ENCODE measurements at places on chromosomes 11 and 22.

- no peak for DNase-seq
Observed at GRCh38 chr11:67507242-67507863, 609 bp downstream of the CDK2AP2 start.

DNA sequence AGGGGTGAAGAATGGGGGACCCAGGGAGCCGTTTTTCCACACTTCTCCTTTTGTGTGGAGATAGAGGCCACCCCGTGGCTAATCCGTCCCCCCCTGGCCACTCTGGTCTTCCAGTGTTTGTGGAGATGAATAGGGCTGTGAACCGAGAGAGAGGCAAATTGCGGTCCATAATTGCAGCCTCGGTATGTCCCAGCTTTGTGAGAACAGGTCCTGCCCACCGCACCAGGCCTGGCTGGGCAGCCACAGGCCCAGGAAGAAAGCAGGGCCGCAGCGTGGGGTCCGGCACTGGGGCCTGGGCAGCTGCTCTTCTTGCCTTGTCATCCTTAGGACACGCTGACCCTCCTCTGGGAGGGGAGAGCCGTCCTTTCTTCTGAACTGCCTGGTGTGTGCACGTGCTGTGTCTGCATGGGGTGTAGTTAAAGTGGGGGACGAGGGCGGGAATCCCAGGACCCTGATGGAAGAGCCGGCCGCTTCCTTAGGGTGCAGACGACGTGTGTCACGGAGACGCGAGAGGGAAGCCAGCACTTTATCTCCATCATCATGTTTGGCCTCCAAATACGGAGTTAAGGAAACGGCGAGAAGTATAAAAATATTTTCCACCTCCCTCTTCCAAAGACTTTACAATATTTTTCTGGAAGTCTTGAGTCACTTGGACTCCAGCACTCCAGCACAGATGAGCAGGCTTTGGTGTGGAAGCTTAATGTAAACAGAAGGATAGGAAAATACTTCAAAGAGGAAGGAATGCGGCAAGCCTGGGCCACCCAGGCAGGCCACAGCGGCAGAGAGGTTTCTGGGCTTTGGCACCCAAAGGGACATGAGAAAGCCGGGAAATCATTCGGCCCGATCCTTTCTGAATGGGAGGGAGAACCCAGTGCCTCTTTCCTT, 1248.4 kb downstream of the BRD1 start:
- no peak for DNase-seq

DNA sequence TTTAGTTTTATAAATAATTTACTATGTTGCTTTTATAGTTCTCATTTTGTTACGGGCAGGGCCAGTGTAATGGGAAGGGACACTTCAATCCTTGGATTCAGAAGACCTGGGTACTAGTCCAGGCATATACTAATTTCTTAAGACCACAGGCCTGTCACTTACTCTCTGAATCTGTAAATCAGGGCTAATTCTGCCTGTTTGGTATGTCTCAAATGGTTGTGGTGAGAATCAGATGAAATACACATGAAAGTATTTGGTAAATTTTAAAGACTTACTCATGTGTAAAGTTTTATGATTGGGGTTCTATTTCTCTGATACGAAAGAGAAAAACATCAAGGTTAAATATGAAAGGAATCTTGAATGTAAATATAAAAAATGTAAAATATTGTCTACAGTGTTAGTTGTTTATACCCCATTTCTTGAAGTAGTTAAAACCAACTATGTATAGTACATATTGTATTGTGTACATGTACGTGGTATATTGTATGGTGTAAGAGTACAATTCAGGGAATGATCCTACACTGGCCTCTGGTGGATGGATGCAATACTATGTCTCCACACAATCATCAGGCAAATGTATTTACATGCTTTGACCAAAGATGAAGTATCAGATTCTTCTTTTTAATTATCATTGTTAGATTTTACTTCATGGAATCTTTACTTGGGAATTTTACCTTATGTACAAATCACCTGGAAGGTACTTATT, 24.5 kb upstream of the RAG2 start:
- DNase-seq: no peak

DNA sequence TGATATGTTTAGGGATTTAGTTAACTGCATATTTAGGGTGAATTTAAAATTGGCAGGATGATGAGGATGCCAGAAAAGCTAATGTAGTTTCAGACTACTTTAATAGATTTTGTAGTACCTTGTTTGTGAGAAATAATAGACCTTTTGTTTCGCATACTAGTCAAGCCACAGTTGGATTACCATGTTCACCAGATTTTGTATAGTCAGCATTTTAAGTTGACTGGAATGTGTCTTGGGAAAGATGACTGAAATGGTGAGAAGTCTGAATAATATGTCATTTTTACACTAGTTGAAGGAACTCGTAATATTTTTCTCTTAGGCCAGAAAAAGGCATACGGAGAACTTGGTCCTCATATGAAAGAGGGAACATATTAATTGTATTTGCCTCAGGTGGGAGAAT, 23.4 kb downstream of the ATM start:
- DNase-seq: no peak

GRCh38 chr11:66604155-66604554, 11.2 kb downstream of the CCS start:
- no peak for DNase-seq

DNA sequence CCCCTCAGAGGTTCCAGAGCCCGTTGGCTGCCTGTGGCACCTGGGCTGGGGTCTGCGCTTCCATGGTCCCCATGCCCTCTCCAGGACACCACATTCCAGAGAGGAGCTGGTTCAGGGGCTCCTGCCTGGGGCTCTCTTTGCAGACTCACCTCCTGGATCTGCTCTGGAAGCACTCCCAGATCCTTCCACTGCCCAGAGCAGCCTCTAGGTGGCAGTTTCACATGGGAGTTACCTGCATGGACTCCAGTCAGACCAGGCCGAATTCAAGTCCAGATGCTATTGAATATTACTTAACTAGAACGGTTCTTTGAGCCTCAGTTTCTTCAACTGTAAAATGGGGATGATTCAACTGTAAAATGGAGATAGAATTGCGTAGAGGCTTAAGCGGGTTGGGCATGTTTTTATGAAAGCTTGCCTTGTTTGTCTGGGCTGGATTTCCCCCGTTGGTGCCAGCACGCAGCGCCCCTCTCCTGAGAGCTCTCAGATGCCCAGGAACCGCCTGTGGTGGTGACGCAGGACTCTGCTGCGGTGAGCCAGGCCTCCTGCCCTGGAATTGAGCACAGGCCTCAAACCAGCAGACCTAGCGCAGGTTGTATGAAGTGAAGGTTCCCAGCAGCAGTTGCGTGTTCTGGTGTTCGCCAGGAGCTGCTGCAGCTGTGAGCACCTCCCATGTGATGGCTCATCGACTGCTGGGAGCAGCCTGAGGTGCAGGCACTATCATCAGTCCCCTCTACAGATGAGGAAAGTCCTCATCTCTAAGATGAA, 44.2 kb downstream of the LMO1 start:
- DNase-seq: peak; percentile 22

DNA sequence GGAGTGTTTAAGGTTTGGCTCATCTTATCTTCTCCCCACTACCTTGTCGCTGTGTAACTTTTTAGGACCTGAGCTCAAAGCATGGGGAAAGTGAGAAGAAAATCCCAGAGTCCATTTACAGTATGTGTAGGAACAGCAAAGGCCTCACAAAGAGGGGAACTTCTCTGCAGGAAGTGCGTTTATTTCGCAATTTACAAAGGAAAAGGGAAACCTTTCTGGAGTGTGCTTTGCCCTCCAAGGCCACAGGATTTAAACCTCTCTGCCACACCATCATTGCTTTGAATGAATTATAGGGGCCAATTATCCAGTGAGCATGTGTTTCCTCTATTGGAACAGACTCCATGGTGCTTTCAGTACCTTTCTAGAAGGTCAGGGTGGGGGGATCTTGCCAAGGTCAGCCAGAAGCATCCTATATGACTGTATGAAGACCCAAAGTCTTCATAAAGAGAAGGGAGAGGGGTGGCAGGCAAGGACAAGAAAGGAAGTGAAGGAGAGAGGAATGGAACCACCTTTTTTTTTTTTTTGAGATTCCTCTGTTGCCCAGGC, 68.1 kb upstream of the LMO2 start:
- no peak for DNase-seq

DNA sequence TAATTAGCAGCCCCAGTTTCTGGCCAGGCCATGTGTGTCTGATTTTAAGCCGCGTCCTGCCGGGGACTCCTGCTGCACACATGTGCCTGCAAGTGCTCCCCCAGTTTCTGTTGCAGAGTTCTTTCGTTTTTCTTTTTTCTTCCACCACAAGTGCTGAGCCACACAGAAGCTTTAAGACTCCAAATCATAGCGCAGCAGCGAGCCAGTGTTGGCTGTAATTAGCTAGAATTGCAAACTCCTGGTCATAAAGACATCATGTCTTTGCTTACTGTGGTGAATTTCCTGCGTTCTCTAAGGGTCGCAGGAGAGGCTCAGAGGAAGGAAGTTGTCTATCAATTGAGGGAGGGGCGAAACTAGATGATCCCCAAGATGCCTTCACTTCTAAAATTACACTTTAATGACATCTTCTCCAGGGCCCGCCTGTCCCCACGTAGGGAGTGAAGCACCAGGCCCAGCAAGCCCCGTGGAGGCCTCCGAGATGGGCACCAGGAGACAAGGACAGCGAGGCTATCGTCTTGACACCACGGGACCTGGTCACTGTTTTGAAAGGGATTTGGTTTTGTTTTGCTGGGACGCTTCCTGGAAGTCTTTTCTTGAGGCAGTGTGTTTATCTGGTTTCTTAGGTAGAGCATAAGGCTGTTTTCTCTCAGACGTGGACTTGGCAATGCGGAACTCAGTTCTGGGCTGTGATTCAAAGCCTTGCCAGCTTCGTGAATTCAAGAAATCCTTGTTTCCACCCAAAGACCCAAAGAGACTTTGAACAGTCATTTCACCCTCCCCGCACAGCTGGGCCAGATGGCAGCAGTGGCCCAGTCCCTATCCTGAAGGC, 71.8 kb downstream of the UBASH3B start:
- DNase-seq: no peak

GRCh38 chr11:117511931-117512539, 184.4 kb downstream of the CEP164 start:
- DNase-seq: no peak

DNA sequence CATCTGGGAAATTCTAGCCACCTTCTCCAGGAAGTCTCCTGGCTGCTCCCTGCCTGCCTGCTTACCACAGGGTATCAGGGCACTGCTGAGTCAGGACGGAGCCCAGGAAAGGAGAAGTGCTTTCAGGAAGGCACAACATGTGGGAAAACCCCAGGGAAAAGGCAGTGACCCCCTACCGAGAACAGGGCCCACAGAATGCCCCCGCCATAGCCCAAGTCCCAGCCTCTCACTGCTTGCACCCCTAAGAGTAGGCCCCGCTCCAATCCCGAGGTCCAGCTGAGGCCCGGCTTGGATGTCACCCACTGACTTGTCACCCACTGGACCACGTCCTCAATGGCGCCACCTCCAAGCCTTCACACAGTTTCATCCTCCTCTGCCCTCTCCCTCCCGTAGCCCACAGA, 34.1 kb downstream of the ARAP1 start:
- no peak for DNase-seq

DNA sequence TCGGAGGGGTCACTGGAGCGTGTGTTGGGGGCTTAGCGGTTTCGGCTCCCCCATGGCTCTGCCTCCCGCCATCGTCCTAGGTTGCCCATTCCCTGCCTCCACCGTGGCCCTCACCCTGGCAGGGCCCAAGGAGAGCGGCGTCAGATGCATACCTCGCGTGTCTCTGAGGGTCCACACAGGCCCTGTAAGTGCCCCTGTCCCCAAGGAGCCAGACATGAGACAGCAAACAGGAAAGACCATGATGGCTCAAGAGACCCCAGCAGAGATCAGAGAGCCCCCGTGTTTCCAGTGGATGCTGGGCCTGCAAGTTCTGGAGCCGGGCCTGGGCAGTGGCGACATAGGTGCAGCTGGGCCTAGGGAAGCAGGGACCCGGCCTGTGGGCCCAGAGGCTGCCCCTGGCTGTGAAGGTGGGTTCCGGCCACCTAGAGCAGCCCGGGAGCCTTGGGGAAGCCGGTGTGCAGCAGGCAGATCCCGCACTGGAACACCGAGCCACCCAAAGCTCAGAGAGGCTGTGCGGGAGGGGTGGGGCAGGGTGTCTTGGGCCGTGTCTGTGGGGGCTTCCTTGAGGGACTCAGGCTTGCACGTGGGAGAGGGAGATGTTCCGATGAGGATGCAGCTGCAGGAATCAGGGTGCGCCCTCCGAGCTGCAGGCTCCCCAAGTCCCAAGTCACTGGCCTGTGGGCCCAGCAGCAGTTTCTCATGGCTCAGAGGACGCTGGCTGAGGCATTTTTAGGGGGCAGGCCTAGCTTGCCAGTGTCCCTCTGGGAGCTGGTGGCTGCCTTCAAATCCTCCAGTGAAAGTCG, 126.4 kb downstream of the KCNQ1OT1 start:
- no peak for DNase-seq

- DNase-seq: peak; percentile 69
Observed at GRCh38 chr11:121467965-121468364, 15.2 kb upstream of the SORL1-AS1 start.

DNA sequence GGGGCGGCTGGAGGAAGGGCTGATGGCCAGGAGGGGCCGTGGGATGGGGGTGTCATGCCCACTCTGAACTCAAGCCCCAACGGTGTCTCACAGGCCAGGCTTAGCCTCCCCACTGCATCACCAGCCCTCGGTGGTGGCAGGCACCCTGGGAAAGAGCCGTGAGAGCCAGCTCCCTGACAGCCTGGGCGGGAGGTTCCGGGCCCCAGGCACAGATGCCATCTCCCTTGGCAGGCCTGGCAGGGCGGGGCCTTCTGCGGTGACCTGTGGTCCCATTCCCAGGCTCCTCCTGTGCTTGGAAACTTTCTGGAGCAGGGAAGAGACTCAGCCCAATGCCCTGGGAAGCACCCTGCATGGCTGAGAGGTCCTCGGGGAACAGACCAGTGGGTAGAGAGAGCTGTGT, 4.8 kb downstream of the PHLDA2 start:
- DNase-seq: no peak

GRCh38 chr11:113384551-113384950, 3.0 kb upstream of the ANKK1 start:
- DNase-seq: no peak

DNA sequence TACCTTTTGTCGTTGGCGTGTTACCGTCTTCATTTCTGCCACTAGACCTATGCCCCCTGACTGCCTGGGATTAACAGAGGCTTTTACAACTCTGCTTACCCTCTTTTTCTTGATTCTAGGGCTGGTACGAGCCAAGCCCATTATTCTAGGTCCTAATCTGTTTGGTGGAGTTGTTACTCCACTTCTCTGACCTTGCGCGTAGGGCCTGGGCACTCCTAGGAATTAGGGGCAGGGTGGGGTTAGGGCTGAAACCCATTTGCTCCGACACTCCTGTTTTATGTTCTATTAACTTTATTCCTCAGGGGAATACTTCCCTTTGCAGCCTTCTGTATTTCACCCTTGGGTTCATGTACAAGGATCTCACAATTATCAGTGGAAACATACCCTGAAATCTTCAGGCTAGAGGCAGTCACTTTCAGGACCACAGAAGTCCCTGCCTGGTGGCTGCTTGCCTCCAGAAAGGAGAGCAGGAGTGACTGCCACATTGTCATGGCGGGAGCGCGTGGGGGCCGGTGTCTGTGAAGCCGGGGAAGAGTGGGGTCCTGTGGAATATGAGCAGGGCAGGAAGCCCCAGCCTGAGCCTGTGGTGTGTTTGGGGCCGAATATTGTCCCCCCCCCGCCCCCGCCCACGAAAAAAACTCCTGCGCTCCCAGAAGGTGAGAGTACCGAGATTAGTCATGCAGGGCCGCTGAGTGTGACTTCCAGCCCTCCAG, 731 bp upstream of the SLC37A2 start:
- no peak for DNase-seq

GRCh38 chr11:12975195-12975594, 33.9 kb upstream of the RASSF10 start:
- no peak for DNase-seq

Data from activated CD4-positive, alpha-beta T cell treated with anti-CD3 and anti-CD28 coated beads for 24 hours (primary cell).